Stimulated activated effector memory CD8-positive, alpha-beta T cell treated with anti-CD3 and anti-CD28 coated beads, Interleukin-12 subunit alpha, Interleukin-12 subunit beta, amount 100 ng/mL, for 72 hours (primary cell): ENCODE measurements at places on chromosomes 4 and X.

- no peak for DNase-seq
These were observed 137.7 kb downstream of the BTC start for GRCh38 chr4:74656596-74656995.

GRCh38 chr4:8840816-8841455, 30.7 kb downstream of the HMX1 start:
- no peak for DNase-seq

DNA sequence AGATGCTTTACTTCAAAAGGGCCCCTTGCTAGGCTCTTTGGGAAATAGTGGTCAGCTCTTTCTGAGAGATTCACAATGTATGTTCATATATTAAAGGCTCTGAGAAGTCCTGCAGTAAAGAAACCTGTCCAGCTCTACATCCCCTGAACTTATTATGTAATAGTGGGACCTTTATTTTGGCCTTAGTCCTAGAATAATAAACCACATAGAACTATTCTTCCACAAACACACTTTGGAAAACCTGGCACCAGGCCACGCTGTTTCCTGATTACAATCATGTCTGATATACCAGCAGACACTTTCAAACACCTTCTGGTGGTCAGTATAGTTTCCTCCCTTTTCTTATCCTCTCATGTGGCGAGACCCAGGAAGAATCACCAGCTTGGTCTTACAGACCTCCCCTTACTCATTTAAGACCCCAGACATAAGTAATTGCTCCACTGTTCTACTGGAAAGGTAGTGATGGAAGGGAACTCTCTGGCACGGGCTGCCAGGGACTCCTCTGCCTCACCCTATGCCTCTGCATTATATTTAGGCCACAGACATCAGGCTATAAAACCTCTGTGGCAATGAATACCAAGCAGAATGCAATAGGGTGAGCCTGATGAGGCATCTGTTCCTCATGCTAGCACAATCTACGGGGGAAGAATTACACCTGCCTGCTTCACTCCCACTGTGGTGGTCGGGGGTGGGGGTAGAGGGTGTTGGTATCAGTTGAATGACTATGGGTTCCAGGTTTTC, 5.7 kb upstream of the PPEF1 start:
- DNase-seq = no peak

GRCh38 chr4:80507077-80507476, 171.5 kb downstream of the CFAP299 start:
- DNase-seq = no peak

GRCh38 chr4:177051473-177052060, 258.1 kb upstream of the NEIL3 start:
- no peak for DNase-seq

GRCh38 chr4:14790494-14790893, 211.8 kb upstream of the CPEB2 start:
- DNase-seq = no peak

DNA sequence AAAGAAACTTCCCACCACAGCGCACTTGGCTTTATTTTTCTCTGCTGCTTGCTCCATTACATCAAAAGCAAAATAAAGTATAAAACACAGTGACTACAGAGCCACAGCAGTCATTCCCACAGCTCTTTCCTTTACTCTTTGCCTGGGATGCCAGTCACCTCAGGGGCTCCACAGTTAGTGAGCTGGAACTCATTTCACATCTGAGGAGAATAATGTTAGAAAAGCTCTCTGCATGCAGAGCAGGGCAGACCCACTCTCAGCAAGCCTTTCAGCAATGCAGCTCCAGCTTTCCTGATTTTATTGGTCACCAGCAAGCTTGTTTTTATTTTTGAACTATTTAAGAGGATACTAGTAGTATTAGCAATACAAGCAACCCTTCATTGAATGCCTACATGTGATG, 13.8 kb downstream of the GRXCR1 start:
- DNase-seq = no peak

DNA sequence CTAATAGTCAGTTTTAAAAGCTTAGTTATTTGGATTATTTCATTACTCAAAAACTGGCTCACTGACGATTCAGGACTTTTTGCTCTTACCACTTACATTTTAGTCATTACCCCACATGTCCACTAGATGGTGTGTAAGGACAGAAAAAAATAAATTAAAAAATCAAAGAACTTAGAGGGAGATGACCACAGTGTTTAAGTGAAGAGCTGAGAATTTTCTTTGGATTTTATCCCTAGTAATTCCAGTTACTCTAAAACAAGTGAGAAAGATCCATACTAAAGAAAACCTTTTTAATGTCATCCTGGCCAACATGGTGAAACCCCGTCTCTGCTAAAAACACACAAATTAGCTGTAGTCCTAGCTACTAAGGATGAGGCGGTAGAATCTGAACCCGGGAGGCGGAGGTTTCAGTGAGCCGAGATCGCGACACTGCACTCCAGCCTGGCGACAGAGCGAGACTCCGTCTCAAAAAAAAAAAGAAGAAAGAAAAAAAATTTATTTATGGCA, 26.4 kb upstream of the TMPRSS11B start:
- DNase-seq = no peak
